ENCODE measurements at places on chromosomes 11 and 22. TPM values are rescaled to one million over a fixed set of nuclear protein-coding genes. Genes with fewer than 3 reads are reported as not detected.

Gene FXYD2
- not detected for total RNA-seq

Gene GPR83
- total RNA-seq: 0.26 TPM

Gene OR51E2
- not detected for total RNA-seq

Gene CABP4
- total RNA-seq: 0.26 TPM

Gene PYGM
- 1.3 TPM for total RNA-seq

Gene TEAD1
- total RNA-seq: 54.4 TPM

Gene PMM1
- total RNA-seq: 23.6 TPM

Gene GGT5
- 9.7 TPM for total RNA-seq

Gene SLC22A25
- not detected for total RNA-seq

Gene POU2AF3
- not detected for total RNA-seq

Gene MRGPRF
- total RNA-seq: 33.0 TPM

Gene SPDYC
- not detected for total RNA-seq

Gene SEPTIN3
- not detected for total RNA-seq

Gene AIFM3
- total RNA-seq: 0.53 TPM

Gene MOGAT2
- total RNA-seq: not detected

Gene MS4A4E
- not detected for total RNA-seq

Gene STX5
- 42.4 TPM for total RNA-seq

Gene OR2AG1
- not detected for total RNA-seq

Gene OLFML1
- total RNA-seq: 15.2 TPM

Gene POTEH
- total RNA-seq: not detected

Gene OSBP2
- total RNA-seq: 2.9 TPM

Gene MAML2
- 7.5 TPM for total RNA-seq

Gene FGF4
- not detected for total RNA-seq

Gene TENM4
- 15.6 TPM for total RNA-seq

Gene MRGPRX3
- not detected for total RNA-seq

Measured in aortic smooth muscle cell (primary cell).